CD4-positive, alpha-beta T cell treated with Interleukin-15 for 4 hours (primary cell): ENCODE measurements at places on chromosomes 16 and 17.
A peak's percentile ranks its signal among the peaks of the same experiment; 100 is the strongest.

DNA sequence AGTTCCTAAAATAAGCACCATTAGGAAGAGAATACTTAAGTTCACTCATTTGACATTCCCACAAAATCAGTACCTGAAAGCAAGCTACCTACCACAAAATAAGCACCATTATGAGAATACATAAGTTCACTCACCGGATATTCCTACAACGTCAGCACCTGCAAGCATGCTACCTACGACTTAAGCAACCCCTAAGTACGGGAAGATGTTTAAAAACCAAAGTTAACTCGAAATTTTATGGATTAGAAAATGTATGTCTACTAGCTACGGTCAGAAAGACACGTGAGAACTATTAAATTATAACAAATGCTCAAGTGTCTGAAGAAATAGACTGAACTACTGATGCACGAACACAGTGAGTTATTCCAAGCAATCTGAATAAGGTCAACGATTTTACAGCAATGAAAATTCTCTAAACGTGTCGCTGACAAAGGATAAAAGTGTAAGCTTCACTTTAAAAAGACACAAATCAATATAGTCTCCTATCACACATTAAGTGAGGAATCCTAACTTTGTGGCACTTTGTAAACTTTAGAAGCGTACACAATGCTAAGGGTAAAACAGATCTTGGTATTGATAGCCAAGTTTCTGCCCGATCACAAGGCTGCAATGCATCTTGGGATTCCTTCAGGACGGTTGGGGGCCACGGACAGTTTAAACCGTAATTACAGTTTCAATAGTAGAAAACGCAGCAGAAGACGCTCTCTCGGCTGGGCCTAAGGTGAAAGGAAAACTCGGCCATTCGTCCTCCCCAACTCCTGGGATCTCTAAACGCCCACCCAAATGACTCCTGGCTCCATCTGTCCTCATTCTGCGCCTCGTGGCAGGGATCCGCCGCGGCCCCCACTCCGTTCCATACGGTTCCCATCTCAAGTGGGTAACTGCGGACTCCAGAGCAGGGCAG is 1.3 kb downstream of the GSPT1 start:
- peak; percentile 39 for DNase-seq

GRCh38 chr16:64149756-64150155 is 972.1 kb downstream of the CDH11 start:
- DNase-seq, result no peak

DNA sequence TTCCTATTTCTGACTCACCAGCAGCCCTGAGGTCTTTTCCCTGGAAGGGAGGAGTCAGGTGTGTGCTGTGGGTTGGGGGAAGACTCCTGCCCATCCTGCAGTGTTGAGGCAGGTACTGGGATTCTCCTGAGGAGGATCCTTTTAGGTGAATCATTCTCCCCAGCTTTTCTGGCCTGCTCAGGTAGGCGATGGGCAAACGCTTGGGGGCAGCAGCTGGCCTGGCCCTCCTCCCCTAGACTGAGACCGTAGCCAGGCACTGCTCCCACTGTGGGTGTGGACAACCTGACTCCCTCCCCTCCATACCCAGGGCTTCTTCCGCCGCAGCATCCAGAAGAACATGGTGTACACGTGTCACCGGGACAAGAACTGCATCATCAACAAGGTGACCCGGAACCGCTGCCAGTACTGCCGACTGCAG is 15.1 kb downstream of the GJD3 start:
- DNase-seq, result no peak

DNA sequence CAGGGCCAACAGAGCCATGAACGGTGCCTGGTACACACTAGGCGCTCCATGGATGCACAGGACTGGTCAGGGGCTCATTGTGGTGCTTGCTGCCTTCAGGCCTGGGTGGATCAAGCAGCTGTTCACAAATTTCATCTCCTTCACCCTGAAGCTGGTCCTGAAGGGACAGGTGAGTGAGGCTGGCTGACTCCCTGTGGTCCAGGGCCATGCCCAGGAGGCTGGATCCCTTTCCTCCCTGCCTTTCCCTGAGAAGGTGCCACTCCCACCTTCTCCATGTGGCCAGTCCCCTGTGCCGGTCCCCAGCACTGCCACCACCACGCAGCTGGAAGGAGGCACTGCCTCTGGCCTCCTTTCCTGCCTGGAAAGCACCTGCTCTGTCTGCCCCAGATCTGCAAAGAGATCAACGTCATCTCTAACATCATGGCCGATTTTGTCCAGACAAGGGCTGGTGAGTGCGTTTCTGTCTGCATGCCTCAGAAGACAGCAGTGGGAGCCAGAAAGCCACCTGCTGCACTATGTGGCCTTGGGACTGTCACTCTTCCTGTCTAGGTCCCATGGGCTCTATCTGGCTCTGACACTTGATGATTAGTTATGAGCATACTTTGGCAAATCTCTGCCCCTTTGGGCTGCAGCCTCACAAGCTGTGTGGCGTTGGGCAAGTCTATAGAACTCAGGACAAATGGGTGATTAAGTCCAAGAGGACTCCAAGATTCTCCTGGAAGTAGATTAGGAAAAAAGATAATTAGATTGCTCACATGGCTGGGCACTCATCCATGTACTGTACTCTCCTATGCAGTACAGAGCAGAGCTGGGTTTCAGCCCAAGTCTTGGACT is 9.4 kb downstream of the CETP start:
- no peak for DNase-seq
